SW480 (cell line): ENCODE measurements at places on chromosomes 6 and 20.

GRCh38 chr6:27237089-27237803, 10.3 kb upstream of the PRSS16 start:
- DNase-seq: no peak

- no peak for DNase-seq
Observed at GRCh38 chr6:36109092-36109491, 21.2 kb upstream of the MAPK13 start.

- no peak for DNase-seq
Observed at GRCh38 chr20:19659448-19659847, 98.6 kb upstream of the RIN2 start.

- no peak for DNase-seq
Observed at GRCh38 chr20:62901891-62902290, 24.4 kb downstream of the DIDO1 start.

DNA sequence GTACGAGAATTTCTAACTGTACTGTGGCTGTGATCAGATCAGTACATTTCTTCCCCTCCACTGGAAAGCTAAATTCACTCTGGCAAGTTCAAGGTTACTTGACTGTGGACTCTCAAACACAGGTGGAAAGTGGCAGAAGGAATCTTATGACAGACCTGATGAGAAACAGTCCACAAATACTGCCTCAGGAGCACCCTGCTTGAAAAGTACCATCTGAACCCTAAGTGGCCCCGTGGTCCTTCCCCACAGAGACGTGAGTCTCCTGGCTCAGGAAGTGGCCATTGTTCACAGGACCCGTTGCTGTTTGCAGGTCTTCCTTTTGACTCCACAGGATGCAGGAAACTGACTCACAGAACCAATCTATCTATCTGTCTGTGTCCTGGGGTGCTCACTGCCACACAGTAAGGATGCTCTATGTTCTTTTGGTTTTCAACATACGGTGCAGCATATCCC, 47.5 kb upstream of the NHSL1 start:
- DNase-seq: no peak
